ENCODE measurements at places on chromosomes 2 and 18.

DNA sequence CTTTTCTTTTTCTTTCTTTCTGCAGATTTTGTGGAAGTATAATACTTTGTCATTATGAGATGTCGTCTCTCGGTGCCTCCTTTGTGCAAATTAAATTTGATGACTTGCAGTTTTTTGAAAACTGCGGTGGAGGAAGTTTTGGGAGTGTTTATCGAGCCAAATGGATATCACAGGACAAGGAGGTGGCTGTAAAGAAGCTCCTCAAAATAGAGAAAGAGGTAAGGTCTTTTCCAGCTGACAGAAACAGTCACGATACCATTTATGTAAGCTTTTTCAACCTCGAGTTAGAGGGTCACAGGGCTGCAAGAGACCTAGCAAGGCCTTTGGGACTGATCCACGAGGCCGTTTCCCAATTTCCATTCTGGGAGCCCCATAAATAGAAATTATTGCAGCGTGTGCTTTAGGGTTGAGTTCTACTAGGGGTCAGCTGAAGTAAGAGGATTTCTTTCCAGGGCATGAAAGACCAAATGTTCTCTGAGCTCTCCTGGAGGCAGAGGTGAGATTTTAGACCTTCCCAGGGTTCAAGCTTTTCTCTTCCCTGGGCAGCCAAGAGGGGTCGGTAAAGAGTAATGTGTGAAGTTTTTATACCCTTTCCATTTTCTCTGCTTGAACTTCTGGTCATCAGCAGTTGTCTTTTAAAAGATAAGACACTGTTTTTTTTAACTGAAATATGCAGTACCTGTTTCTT lies 15.5 kb downstream of the MAP3K20 start:
- no peak for DNase-seq

DNA sequence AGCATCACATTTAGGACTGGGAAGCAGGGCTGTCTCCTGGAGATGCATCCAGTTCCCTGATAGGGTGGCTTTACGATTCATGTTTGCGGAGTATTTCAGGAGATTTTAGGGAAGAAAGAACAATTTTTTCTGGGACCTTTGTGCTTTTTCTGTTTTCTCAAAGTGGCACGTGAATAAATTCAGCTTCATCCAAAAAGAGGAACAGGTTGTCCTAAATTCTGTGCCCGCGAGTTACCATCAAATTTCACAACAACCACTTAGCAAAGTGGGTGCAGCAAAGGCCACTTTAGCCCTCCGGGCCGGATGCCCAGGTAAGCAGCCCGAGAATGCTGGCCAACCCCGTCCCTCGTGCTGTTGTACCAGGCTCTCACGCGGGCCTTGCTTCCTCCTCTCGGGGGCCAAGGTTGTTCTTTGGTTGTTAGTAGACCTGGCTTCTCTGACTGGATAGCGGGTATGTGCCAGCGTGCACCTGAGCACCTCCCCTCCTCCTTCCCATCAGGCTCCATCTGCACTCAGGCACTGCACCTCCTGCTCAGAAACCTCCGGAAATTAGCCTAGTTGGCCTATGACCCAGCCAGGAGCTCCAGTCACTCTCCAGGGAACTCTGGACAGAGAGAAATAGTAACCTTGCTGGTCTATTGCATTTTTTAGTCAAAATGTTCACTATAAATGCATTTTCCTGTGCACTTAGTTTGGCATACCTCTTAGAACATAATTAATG lies 83.0 kb downstream of the CMPK2 start:
- DNase-seq: no peak

GRCh38 chr2:10144771-10145518 lies 22.4 kb downstream of the RRM2 start:
- no peak for DNase-seq

DNA sequence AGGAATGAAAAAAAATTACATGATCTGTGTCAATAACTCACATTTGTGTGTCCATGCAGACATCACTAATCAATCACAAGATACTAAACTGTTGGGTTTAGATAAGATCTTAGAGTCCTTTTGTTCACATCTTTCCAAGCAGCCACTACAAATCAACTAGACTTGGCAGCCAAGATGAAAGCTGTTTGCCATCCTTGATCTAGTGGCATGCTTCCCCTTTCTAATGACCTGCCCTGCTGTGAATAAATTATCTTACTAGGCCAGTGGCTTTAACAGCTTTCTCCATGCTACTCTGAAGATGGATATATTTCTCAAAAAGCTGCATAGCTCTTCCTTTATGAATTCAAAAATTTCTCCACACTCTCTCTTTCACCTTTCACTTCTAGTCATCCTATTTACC lies 1338.0 kb upstream of the ACVR2A start:
- no peak for DNase-seq

DNA sequence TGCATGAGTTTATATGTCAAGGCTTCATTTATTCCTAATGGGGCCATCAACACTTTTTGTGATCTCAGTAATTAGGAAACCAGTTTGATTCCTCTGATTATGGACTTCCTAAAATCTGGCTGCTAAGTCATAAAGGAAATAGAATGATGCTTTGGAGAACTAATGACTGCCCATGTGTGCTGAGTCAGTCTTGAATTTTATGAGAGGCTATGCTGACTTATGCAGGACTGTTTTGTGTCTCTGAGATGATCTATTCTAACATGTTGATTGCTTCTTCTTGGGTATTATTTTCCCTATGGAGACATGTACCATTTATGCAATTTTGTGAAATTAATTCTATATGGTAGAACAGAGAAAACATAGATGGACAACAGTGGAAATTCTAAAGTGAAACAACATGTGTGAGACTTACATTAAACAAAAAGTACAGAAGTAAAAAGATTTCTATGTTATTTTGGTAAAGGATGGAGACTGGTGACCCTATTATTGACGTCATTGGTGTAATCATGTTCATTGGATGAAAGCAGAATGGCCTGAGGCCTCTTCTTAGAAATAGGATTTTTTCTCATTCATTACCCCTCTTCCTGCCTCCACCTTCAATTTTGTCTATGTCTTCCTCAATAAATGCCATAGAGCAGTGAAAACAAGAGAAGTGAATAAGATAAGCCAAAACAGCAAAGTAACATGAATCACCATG lies 1658.2 kb upstream of the PIK3C3 start:
- no peak for DNase-seq

- no peak for DNase-seq
These were observed 34.4 kb upstream of the TRAPPC8 start for GRCh38 chr18:31977270-31977872.

- no peak for DNase-seq
These were observed 1014.3 kb upstream of the CDH2 start for GRCh38 chr18:29191263-29191662.

DNA sequence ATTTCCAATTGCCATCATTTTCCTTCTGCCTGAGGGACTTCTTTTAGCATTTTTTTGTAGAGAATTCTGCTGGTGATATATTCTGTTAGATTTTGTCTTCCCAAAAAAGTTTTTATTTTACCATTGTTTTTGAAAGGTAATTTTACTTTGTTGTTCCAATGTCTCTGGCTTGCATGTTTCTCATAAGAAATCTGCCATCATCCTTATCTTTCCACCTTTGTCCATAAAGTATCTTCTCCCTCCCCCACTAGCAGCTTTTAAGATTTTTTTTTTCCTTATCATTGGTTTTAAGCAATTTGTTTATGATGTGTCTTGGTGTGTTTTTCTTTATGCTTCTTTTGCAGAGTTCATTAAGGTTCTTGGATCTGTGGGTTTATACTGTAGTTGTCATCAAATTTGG lies 104.5 kb downstream of the KCTD1 start:
- DNase-seq: no peak

DNA sequence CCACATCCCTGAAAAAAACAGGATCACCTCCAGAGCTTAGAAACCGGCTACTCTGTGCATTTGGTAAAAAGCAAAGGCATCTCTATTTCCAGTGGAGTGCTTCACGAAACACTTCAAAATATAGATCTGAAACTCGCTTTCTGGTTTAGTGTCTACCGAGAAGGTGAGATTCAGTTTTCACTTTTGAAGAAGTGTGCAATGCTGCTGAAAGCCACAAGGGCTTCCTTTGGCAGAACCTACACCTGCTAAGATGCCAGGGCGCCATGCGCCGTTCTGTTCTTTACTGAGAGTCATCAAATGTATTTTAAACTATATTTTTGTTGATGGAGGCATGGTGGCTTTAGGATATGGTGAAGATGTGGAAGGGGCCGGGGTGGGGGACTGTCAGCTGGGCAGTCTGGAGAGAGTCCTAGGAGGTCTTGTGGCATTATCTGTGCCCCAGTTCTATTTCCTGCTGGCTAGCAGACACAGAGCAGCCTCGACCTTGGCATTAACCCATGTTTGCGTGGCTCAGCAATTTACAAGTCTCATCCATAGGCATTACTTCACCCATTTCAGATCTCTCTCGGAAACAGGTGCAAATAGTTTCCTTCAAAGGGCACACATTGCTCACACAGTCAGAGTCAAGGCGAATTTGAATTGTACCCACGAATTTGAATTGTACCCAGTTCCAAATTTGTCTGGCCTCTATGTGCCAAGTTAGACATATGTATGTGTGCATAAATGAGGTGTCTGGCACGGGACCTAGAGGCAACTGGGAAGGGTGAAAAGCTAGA lies 46.7 kb upstream of the KCNF1 start:
- no peak for DNase-seq

- DNase-seq: no peak
These were observed 50.4 kb upstream of the CTIF start for GRCh38 chr18:48488388-48488850.

- DNase-seq: no peak
These were observed 58.7 kb upstream of the SCN9A start for GRCh38 chr2:166434491-166434890.

DNA sequence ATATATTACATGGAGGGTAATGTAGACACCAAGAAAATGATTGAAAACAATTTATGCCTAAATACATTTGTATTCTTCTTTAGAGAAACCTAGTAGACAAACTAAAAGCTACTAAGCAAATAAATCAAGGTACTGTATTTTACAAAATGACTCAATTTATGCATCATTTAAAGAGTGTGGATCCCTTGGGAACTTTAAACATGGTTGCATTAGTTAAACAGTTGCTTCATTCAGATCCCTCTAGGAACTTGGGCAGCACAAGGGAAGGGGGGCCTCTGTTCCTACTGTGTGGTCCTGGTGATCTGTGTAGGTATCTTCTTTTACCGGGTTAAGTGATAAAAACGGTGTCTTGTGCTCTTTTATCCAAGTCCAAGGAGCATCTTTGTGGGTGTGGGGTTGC lies 31.5 kb upstream of the ATP8B1 start:
- no peak for DNase-seq

DNA sequence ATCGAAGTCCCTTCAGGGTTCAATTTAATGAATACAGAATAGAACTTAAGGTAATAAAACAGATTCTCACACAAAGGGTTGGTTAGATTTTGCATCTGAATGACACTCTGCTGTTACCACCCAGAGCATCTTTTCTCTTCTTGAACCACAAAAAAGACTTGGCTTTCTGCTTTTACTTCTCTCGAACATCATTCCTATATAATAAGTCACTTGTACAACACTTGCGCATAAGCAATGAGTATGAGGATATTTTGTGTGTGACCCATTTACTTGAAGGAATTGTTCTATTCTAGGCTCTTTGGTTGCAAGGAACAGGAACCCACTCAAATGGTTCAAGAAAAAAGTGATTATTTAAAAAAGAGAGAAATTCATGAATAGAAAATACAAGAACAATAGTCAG lies 126.2 kb downstream of the NUP35 start:
- DNase-seq: no peak

DNA sequence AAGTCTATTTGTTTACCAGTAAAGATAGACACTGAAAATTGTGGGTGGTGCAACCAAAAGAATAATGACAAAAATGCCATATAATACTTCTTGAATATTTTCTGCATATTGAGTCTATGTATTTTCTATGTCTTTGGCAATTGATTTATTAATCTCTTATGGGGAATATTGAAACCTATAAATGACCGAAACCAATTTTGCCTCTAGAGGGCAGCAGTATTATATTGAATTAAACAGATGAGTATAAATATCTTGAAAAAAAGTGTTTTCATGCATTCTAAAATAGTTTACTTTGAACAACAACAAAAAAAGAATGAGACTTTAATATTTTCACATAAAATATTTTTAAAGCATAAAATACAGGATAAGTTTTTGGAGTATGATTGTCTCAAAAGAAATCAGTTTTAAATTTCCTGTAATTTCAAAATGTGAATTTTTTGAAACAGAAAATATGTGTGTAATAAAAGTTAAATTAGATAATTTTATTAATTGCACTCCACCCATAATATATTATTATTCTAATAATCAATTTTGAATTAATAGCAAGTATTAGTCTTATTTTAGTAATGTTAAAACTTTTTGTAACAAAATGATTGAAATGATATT lies 49.9 kb upstream of the CALCRL start:
- DNase-seq: no peak

DNA sequence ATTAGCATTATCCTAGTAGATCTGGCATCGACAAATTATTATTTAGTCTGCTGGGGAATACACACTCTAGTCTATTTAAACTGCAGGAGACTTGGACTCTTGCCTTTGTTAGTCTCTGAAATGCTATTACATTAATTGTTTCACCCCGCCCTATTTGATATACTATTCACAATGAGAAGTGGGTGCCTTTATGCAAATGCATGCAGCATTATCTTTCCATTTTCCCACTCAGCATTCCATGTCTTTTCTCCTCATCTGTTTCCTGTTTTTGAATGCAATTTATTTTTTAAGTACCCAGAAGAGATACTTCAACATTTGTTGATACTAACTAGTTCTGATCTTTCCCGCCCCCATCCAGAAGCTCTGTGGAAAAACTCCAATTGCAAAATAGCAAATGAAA lies 395.3 kb upstream of the NXPH2 start:
- no peak for DNase-seq

DNA sequence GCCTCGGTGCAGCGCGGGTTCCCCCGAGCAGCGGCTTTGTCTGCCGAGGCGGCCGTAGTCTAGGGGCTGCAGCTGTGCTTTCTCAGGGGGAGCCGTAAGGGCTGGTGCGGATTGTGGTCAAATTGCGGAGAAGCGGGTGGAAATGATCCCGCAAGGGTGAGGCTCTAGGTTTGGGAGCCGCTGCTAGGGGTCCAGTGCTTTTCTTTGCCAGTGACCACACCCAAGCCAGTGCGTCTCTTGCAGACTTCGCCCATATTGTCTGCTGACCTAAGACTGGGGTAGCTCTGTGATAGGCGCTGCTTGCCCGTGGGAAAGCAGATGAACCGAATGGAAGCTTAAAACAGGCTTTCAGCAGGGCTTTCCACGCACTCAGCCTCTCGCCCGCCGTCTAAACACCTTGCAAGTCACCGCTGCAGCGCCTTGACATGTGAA lies 2.1 kb downstream of the DPYSL5 start:
- DNase-seq: no peak

GRCh38 chr2:27831279-27832050 lies 58.7 kb downstream of the RBKS start:
- no peak for DNase-seq

DNA sequence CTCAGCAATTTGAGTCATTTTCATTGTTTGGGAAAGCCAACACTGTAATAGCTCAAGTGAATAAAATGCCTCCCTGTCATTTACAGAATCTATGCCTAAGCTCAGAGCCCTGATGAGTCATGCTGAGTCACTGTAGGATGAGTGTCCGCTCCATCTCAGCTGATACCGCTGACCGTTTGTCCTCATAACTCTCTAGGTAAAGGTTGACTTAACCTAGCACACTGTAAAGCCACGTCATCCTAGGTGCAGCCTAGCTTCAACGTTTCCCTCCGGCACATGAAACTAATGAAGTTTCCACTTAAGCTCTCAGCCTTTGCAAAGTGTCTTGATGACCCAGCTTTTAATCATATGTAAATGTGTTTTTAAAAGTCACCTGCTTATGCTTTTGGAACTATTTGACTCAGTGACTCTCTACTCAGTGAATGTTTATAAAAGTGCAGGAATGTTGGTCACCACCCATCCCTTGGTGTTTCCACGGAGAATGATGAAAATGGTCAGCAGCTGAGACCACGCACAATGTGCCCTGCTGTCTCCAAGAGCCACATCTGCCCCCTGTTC lies 154.0 kb downstream of the PMAIP1 start:
- DNase-seq: no peak

Measured in hypothalamus (tissue), 51 donors.